ENCODE measurements at places on chromosomes 3 and 15.

GRCh38 chr3:123953735-123954134 is 7.3 kb downstream of the CCDC14 start:
- DNase-seq = no peak

- no peak for DNase-seq
Measured at GRCh38 chr3:62597491-62597890, 224.1 kb upstream of the FEZF2 start.

- no peak for DNase-seq
Measured at GRCh38 chr3:108088697-108089096, 2.1 kb downstream of the CD47 start.

- no peak for DNase-seq
Measured at GRCh38 chr3:64743887-64744243, 56.1 kb upstream of the ADAMTS9 start.

DNA sequence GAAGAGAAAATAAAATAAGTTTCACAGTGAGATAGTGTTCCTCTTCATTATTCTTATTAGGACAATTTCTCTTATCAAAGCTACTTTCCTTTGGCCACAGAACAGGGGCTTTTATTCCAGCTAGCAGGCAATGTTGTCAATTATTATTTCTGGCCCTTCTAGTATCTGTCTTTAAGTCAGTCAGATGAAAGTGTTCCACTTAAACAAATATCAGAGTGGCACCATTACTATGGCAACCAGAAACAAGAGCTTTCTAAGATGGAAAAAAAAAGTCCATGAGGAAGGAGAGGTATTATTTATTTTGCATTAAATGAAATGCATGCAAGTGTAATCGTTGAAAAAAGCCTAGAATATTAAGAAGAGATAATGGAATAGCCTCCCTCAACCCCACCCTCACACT is 426.4 kb downstream of the TUSC7 start:
- no peak for DNase-seq

DNA sequence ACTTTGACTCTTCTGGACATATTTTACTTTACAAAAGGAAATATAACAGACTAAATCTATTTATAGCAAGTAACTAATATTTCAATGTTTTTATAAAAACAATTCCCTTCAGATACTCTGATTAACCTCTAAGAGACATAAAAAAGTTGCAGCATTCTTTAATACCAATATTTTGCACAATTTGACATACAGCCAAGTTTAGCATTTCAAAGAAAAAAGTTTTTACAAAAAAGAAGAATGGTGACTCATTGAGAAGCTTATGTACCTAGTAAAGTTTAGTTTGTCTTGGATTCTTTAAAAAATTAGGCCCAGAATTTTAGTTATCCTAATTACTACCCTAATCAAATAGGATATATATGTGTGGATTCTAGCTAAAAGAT is 17.6 kb downstream of the DAZL start:
- no peak for DNase-seq

- DNase-seq = no peak
Measured at GRCh38 chr3:74288761-74289160, 325.7 kb downstream of the CNTN3 start.

DNA sequence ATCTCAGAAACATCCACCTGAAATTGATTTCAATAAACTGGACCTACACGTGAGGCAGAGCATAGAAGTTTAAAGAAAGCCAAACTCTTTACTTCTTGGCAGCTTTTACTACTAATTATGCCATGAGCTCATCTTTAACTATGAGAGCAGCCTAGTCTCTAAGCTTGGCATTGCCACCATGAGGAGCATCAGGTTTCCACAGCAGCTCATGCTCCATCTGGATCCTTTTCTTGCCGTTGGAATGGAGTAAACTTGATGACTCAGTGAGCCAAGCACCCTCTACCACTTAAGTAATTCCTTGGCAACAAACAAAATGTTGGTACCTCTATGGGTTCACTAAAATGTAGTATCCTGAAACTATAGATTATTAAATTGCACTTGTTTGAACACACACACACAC is 583.2 kb downstream of the EPHA3 start:
- no peak for DNase-seq

GRCh38 chr3:66962664-66963063 is 35.4 kb upstream of the KBTBD8 start:
- no peak for DNase-seq

DNA sequence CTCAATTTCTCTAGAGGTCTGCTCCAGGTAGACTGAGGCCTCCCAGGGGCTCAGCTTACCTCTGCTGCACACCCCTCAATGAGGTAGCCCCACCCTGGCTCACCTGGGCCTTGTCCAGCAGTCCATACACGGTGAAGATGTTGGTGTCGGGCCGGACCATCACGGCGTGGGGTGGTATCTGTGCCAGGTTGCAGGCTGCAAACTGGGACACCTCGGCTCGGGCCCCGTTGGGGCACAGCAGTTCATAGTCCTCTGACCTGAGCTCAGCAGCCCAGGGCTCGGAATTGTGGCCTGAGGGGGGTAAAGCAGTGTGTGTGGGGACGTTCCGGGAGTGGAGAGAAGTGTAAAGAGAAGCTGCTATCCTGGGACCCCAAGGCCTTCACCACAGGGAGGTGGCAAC is 23.2 kb downstream of the MELTF start:
- no peak for DNase-seq

- no peak for DNase-seq
Measured at GRCh38 chr15:47473832-47474231, 243.5 kb upstream of the SEMA6D start.

- DNase-seq = no peak
Measured at GRCh38 chr3:64215103-64215502, 10.2 kb downstream of the PRICKLE2 start.

DNA sequence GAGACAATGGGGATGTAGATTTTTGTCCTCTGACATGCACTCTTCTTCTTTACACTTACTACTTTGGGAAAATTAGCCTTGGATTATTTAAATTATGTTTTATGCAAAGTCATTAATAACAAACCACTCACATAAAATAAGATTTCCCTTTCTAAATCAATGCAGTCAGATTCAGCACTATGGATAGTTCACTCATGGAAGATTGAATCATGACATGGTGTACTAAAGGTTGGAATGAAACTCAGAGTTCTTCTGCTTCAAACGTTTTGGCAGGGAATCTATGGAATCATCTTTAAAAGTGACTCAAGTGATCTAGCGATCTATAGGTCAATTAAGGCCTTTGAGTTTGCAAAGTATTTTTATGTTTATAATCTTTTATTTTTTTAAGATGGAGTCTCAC is 154.3 kb downstream of the KCNMB2 start:
- no peak for DNase-seq

GRCh38 chr3:65581313-65581712 is 457.4 kb downstream of the MAGI1 start:
- DNase-seq = no peak

GRCh38 chr3:127911421-127911931 is 3.6 kb upstream of the KBTBD12 start:
- no peak for DNase-seq

GRCh38 chr3:159775372-159775961 is 213.2 kb upstream of the IL12A start:
- DNase-seq = no peak

DNA sequence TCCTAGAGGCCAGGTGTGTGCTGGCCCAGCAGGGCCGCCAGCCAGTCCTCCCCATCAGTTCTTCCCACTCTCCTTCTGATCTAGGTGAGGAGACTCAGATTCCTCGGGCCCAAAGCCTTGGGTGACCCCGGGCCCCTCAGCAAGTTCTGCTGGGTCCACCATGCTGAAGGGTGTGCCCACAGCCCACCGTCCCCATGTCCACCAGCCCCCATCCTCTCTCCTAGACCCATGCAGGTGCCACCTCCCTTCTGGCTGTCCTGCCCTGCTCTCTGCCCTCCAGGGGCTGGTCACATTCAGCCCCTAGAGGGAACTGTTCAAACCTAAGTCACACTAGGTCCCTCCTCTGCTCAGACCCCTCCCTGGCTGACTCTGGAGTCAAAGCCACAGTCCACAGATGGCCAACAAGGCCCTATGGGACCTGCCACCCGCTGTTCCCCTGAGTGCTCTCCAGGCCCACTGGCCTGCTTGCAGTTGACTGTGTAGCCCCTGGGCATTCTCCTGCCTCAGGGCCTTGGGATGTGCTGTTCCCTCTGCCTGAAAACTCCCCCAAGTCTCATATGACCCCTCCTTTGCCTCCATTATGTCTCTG is 878 bp upstream of the TLR9 start:
- DNase-seq = no peak

GRCh38 chr15:81286621-81287121 is 37.3 kb downstream of the STARD5 start:
- DNase-seq = no peak

GRCh38 chr15:95558131-95558530 is 772.4 kb upstream of the NR2F2 start:
- no peak for DNase-seq

DNA sequence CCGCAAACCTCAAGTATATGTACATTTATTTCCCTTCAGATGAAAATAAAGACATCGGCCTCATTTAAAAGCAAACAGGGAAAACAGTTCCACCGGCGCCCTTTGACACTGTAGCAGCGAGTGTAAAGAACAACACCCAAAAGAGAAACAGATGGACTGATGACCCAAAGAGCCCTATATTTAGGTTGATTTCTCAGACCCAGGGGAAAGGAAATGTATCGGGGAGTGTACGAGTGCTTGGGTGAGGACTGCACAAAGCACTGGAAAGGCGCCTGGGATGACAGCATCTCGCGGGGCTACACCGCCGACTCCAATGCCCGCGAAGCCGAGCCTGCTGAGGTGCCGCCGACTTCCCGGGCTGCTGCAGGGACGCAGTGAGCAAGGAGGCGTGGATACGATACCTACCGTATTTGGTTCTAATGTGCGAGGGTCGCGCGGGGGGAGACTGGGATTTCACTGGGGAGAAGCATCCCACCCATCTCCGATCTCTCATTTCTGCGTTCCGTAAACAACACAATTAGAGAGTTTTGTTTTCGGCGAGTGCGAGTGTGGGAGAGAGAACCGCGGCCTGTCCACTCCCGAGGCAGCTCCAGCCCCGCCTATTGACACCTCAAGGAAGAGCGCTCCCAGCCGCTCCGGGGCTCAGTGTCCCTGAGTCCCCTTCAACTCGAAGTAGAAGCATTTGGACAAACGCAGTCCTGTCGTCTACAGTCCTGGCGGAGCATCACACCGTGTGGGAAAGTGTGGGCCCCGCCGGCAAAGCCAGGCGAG is 2.0 kb downstream of the MECOM start:
- DNase-seq = no peak

DNA sequence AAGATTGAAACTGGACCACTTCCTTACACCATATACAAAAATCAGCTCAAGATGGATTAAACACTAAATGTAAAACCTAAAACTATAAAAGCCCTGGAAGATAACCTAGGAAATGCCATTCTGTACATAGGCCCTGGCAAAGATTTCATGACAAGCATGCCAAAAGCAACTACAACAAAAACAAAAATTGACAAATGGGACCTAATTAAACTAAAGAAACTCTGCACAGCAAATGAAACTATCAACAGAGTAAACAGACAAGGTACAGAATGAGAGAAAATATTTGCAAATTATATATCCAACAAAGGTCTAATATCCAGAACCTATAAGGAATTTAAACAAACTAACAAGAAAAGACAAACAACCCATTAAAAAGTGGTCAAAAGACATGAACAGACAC is 173.1 kb upstream of the CCDC54 start:
- DNase-seq = no peak
